Amniotic epithelial cell (primary cell): ENCODE measurements at places on chromosomes 1 and 21.

GRCh38 chr1:174953285-174954072, 46.3 kb upstream of the CACYBP start:
- DNase-seq: no peak

DNA sequence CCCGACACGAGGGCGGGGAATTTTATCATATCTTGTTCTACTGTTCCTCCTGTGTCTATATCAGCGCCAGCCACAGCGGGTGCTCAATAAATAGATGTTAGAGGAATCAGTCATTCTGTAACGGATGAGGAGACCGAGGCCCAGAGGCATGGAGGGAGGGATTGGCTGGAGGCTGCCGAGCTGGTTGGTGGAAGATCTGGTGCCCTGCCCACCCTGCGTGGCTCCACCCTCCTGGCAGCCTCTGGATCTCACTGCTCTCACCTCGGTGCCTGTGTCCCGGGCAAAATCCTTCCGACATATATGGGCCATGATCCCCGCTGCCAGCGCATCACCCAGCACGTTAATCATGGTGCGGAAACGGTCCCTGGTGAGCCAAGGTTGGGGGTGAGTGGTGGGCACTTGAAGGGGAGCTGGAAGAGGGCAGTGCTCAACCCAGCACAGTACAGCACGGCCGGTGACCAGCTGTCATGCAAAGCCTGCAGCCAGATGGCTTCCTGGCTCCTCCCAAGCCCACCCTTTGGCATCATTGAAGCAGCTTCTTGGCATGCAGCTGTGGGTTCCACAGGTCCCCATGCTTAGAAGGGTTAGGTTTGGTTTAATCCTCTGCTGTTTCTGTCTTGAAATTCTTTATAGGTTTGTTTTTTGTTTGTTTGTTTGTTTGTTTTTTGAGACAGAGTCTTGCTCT, 26.7 kb downstream of the PODN start:
- no peak for DNase-seq

- peak; percentile 96 for DNase-seq
Observed at GRCh38 chr1:68188060-68188538, 44.2 kb downstream of the WLS start.

GRCh38 chr21:45054227-45054926, 20.0 kb upstream of the ADARB1 start:
- DNase-seq: no peak

DNA sequence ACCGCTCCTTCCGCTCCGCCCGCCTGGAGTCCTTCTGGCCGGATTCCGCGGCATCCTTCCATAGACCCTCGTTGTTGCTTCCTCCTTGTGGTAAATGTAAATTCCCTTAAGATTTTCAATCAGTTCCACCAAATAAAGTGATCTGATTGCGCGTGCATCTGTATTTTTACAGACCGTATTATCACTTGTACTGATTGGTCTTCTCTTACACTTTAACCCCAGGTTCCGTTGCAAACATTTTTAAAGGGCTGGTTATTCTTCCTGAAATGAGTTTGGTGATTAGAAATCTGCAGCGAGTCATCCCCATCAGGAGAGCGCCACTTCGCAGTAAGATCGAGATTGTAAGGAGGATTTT, 483 bp downstream of the YBEY start:
- no peak for DNase-seq

- no peak for DNase-seq
Observed at GRCh38 chr1:177862916-177863315, 106.9 kb downstream of the SEC16B start.

GRCh38 chr1:27607239-27607804, 3.4 kb upstream of the AHDC1 start:
- peak; percentile 36 for DNase-seq

DNA sequence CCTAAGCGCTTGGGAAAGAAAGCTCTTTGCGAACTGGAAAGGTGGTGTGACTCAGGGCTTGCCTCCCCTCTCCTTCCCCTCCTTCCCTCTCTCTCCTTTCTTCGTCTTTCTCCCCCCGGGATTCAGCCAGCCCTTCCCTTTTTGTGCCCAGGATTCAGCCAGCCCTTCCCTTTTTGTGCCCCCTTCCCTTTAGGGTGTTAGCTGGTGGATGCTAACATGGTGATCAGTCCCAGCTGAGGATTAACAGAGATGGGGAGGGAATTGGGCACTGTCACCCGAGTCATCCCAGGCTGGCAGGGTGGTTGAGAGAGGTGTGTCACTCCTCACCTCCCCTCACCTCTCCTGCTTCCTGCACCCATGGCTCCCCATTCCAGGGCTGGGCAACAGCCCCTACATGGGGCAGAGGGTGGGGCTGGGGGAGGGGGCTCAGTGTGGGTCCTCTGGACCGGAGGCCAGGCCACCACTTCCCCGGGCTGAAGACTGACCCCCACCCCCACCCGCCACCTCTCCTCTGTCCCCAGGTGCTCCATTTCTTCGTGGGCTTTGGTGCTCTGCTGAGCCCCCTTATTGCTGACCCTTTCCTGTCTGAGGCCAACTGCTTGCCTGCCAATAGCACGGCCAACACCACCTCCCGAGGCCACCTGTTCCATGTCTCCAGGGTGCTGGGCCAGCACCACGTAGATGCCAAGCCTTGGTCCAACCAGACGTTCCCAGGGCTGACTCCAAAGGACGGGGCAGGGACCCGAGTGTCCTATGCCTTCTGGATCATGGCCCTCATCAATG, 51.5 kb downstream of the ELK4 start:
- no peak for DNase-seq

GRCh38 chr1:235313931-235314678, 13.9 kb downstream of the ARID4B start:
- DNase-seq: no peak

GRCh38 chr1:153550827-153551500, 1.9 kb upstream of the S100A3 start:
- no peak for DNase-seq
